Activated T-helper 9 cell treated with anti-CD3 and anti-CD28 coated beads, Interleukin-2, amount 50 U/mL, for 16 hours (primary cell): ENCODE measurements at places on chromosomes 7 and 10.

DNA sequence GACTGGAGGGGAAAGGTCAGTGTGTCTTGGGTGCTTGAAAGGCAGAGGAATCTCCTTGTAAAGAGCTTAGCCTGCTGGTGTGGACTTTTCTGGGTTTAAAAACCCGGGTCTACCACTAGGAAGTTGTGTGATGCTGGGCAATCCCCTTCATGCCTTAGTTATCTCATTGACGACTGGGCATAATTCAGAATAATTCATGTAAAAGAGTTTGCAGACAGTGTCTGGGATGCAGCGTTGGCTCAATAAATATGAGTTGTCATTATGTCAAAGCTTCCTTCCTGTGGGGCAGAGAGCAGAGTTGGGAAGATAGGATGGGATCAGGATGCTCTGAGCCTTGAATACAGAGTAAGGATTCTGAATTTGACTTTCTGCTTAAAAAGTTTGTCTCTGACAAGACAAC, 196.4 kb downstream of the ADRA2A start:
- DNase-seq = no peak

GRCh38 chr10:103429647-103430046, 22.5 kb downstream of the CALHM2 start:
- DNase-seq = no peak

GRCh38 chr7:151014950-151015349, 9.3 kb downstream of the ATG9B start:
- DNase-seq = no peak

- DNase-seq = no peak
Measured at GRCh38 chr10:70890917-70891431, 2.6 kb upstream of the PCBD1 start.

- no peak for DNase-seq
Measured at GRCh38 chr7:107111196-107111595, 57.6 kb upstream of the HBP1 start.

GRCh38 chr10:79487296-79488194, 24.8 kb upstream of the EIF5AL1 start:
- DNase-seq = no peak

DNA sequence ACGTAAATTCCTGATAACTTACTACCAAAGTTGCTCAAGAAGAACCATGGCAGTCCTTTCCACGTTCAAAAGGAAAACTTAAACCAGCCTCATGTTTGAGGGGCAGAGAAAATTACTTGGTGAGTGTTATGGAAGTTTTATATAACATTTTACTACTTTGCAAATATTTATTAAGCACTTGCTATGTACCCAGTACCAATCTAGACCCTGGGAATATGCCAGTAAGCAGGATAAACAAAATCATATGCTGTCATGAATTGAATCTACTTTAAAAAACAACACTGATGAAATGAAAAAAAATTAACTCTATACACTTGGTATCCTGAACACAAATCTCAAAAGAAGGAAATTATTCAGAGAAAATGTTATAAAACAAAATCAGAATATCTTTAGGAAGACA, 46.1 kb downstream of the NCAPG2 start:
- DNase-seq = no peak

DNA sequence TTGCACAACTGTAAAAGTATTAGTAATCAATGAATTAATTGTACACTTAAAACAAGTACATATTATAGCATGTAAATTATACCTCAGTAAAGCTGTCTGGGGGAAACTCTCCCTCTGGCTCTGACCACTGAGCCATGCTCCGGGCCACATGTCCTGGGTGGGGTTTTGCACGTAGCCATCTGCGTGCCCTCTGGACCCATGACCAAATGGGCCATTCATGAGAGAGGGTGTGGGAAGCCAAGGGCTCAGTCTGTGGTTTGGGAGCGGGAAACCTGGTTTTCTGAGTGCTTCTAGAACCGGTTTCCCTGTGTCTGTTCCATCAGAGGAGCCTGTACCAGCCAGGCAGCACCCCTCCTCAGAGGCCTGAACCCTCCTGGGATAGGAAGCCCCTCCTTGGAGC, 143.2 kb downstream of the SH3PXD2A start:
- no peak for DNase-seq

GRCh38 chr10:86851328-86852207, 95.1 kb downstream of the BMPR1A start:
- DNase-seq = no peak

DNA sequence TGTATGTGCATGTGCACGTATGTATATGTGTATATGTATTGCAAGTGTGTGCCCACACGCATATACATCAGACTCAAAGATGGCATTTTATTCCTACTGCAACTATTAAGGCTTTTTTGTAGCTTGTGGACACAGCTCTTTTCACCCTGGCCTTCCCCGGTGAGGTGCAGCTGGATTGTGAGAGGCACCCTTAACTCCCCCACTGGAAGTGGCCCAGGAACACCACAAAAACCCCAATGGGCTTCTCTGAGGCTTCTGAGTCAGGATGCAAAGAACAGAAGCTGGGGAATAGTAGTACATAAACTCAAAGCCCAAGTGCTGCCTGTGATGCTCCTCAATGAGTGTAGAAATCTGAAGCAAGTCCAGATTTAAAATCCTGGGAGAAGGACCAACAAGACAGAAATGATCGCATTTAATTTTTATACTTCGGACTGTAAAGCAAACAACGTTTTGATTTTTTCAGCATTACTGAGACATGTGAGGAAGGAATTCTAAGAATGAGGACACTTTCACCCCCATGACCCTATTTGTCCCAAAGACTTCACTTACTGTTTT, 369.2 kb upstream of the MGMT start:
- no peak for DNase-seq

DNA sequence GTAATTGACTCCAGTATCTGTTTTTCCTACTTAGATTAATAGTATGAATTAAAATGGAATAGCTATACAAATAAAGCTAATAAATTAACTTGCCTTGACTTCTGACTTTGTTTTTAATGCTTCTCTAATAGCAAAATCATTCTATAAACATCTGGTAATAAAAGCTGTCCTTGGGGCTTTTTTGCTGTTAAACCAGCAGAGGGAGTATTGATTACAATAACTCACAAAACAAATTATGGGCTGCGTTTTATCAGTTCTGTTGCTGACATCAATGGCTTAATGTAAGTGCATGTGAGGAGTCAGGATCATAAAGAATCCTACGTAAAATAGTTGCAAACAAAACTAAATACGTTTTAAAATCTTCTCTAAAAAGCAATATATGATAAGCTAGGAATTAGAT, 667.8 kb downstream of the PCDH15 start:
- no peak for DNase-seq

DNA sequence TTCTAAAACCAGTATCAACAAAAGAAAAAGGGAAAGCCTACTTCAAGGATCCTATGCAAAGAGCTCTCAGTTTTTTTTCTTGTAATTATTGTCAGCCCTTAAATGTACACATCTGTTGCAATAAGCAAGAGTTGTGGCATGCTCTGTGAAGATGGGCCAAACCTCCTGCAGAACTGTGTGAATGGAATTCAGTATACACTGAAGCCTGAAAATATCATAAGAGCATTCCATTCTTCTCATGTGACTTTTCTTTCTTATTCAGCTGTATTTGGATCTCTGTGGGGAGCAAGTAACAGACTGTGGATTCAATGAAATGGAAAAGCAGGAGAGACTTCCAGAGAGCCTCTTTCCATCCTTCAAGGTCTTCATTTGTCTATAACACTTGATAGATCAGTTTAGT, 130.7 kb downstream of the SAMD9 start:
- DNase-seq = no peak

DNA sequence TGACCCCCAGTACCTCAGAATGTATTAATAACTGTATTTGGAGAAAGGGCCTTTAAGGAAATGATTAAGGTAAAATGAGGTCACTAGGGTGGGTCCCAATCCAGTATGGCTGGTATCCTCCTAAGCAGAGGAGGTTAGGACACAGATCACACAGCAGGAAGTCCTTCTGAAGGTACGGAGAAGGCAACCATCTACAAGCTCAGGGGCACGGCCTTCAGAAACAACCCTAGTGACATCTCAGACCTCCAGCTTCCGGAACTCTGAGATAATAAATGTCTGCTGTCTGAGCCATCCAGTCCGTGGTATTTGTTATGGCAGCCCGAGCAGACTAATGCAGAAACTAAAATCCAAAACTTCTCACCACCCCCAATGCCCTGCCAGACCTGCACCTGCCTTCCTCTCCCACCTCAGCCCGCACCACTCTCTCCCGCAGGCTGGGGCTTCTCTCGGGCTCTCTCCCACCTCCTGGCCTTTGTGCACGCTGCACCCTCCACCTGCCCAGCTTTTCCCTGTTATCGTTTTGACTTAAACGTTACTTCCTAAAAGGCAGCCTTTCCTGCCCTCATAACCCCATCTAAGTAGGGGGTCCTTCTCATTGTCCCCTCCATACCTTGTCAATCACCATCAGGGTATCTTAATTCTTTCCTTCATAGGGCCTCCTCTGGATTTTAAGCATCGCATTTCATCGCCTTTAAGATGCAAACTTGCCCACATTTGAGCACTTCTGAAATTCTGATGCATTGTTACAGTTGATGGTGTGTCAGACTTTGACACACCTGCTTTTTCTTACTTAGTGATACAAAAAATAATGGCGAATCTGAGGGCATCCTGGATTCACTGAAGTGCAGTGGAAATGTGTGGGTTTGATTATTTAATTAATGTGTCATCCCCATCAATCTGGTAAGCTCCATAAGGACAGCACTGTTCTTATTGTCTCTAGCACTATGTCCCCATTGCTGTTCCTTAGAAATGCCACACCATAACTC, 32.2 kb upstream of the AQP1 start:
- no peak for DNase-seq

GRCh38 chr10:72883861-72884260, 9.7 kb upstream of the OIT3 start:
- no peak for DNase-seq

DNA sequence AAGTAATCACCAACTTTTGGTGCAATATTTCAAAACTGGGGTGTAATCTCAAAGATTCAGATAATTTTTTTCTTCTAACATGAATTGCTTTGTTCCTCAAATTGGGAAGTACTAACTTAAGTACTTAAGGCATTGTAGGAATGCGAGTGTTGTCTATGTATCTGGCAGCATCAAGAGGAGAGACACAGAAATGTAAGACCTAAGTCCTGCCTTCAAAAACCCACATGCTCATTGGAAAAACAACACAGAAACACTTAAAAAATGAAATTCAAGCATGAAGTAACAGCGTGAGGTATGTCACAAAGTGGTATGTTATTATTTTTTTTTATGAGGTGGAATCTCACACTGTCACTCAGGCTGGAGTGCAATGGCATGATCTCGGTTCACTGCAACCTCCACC, 288.5 kb downstream of the ZEB1 start:
- DNase-seq = no peak

GRCh38 chr10:107611115-107611514, 446.6 kb upstream of the SORCS1 start:
- DNase-seq = no peak

DNA sequence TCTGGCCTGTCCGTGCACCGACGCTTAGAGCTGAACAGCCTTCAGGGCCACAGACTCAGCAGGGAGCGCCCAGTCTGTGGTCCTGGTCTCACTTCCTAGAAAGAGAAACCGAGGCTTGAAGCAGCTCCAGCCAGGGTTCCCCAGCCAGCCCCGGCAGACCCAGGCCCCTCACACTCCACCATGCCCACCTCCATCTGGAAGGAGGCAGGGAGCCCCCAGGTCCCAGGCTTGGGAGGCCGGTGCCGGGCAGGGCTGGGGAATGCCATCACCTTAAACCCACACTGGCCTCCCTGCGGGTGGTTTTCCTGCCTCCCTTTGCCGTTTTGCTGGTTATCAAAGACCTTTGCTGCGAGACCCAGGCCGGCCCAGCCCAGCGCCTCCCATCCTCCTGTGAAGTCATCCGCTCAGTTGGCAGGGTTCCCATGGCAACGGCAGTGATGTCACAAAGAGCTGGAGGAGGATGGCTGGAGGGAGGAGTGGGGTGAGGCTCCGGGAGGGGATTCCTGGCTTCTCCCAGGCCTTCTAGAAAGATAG, 24.0 kb downstream of the ELFN1 start:
- DNase-seq = no peak

DNA sequence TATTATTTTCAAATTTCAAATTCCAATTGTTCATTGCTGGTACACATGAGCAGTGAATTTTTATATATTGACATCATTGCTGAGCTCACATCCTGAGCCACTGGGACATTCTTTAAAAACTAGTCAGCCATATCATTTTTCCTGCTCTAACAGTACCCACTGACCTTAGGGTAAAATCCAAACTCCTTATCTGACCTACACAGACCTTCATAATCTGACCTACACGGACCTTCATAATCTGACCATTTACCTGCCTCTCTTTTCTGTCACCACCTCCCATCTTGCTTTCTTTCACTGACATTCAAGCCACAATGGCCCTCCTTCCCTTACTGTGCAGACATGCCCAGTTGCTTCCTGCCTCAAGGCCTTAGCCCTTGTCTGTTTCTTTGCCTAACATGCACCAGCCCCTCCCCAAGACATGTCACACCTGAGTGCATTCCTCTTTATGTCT, 16.1 kb upstream of the CUZD1 start:
- no peak for DNase-seq

DNA sequence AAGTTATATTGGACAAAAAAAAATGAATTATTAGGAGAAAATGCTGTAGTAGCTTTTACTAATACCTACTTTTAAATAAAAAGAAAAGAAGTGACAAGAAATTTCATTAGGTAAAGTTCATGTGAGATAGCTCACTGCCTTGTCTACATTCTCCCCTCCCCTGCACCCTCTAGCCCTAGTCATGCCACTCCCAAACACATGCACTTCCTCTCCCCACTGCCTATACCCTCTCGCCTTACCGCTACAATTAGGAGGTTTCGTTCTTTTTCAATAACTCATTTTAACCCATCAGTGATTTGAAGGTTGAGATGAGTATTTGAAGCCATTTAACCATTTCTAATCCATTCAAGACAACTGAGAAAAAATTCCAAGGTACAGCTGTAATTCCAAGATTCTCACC, 75.3 kb downstream of the HIBADH start:
- no peak for DNase-seq

DNA sequence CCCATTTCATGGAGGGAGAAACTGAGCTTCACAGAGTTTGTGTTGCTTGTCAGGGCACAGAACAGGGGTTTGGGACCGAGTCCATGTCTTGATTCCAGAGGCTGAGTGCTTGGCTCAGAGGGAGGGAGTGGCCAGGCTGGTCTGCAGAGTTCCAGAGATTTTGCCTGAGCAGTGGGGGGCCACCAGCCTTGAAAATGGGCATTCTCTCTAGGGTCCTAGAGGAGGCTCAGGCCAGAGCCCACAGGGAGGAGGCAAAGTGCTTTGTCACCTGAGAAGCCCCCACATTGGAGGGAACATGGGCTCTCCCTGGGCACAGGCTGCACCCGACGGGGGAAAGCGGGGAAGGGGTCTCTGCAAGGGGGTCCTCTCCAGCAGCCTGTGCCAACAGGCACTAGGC, 51.5 kb downstream of the DOCK1 start:
- no peak for DNase-seq

GRCh38 chr10:69123306-69123746, 652 bp upstream of the VPS26A start:
- DNase-seq = peak; percentile 5

DNA sequence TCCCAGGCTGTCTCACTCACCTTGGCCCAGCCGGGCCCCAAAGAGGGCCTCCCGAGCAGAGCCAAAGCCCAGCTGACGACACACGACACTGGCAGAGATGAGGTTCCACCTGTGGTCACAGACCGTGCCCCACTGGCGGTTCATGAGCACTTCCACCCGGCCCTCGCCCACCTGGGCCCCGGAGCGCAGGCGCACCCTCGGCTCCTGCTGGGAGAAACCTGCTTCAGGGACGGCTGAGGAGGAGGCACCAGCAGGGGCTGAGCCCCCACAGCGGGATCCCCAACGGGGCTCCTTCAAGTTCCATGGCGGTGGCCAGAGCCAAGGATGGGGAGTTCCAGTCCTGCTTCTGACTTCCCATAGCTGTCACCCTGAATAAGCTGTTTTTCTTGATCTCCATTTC, 10.0 kb downstream of the LOXL4 start:
- DNase-seq = no peak
